ENCODE measurements at places on chromosomes 1 and 21.
A peak's percentile ranks its signal among the peaks of the same experiment; 100 is the strongest.

GRCh38 chr1:2258996-2259395 lies 30.9 kb downstream of the SKI start:
- no peak for DNase-seq

DNA sequence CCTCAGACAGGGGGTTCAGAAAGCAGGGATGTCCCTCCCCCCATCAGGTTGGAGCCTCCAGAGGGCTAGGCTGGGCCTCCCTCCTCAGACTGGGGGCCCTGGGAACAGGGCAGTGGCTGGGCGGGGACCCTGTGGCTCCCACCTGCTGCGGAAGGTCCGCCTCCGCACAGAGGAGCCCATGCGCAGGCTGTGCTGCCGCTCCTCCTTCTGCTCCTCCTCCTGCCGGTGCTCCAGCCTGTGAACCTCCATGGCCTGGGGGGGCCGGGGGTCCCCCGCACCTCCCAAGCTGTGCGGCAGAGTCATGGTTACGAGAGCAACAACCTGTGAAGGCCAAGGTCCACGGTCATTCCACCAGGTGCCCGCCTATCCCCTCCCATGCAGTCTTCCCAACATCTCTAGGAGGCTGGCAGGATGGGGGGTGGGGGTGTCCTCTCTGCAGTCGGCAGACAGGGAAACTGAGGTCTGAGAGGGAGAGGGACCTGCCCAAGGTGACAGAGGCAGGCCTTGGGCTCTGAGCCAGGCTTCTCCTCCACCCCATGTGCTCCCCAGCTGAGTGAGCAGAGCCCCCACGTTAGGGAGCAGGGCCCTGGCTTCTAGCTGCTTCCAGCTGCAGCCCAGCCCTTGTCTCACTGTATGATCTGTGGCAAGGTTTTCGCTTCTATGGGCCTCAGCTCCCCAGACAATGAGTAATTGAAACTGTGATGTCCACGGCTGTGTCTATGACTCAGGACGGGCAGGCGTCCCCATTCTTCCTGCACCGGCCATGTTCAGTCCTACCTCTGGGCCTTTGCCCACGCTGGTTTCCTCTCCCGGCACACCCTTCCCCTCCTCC lies 3.4 kb downstream of the MYOM3 start:
- DNase-seq = no peak

DNA sequence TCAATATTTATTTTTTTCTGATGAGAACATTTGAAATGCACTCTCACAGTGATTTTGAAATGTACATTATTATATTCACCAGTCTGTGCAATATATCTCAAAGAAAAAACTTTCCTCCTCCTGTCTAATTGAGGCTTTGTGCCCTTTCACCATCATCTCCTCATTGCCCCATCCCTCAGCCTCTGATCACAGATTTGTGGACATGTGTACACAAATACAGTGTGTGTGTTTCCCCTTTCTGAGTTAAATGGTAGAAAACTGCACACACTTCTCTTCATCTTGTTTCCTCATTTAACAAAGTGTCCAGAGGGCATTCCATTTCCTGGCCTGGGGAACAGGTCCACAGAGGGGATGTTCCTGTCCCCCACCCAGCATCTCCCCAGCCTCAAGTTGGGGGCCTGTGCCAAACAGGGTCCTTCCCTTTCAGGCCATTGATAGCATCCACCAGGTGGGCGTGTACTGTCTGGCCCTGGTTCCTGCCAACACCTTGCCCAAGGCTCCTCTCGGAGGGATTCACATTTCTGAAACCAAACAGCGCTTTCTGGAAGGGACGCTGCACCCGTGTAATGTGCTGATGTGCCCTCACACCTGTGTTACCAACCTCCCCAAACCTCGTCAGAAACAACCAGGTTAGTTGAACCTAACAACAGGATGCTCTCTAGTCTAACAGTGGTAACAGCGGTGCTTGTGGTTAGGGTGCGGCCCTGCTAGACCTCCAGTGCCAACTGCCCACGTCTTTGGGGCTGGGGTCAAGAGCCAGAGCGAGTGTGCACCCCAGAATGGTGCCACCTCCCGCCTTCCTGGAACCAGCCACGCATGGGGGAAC lies 54.6 kb downstream of the S100B start:
- DNase-seq = no peak

GRCh38 chr1:16109571-16109970 lies 36.1 kb upstream of the FAM131C start:
- no peak for DNase-seq

GRCh38 chr1:24119859-24120756 lies 8.2 kb upstream of the MYOM3 start:
- no peak for DNase-seq

- DNase-seq = no peak
Observed at GRCh38 chr1:205811660-205812059, 1.3 kb downstream of the SLC41A1 start.

DNA sequence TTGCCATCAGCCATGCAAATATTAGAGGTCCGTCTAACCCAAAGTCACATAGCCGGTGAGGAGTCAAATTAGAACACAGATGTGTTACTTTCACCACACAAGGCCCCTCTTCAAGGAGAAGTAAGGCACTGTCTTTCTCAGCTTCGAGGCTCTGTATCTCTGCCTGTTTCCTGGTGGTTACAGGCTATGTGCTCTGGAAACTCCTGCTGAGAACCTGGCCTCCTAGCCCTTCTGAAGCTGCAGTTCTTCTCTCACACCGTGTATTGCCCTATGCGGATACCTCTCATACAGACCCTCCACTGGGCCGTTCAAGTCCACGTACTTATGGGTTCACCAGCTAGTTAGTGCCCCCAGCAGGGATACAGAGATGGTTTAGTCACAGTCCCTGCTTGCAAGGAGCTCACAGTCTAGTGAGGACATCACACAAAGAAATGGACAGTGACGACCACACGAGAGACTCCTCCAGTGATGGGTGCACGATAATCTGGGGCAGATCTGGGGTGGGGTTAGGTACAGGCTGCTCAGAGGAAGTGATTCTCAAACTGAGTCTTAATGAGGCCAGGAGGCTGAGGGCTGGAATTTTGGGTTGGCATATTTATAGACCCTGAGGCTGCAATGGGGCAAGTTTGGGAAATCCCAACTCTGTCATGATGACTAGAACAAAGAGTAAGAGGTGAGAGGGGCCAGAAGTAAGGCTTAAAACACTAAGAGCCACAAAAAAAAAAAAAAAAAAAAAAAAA lies 22.8 kb upstream of the ELOA start:
- no peak for DNase-seq

GRCh38 chr1:234499943-234500245 lies 20.9 kb upstream of the TARBP1 start:
- DNase-seq = no peak

DNA sequence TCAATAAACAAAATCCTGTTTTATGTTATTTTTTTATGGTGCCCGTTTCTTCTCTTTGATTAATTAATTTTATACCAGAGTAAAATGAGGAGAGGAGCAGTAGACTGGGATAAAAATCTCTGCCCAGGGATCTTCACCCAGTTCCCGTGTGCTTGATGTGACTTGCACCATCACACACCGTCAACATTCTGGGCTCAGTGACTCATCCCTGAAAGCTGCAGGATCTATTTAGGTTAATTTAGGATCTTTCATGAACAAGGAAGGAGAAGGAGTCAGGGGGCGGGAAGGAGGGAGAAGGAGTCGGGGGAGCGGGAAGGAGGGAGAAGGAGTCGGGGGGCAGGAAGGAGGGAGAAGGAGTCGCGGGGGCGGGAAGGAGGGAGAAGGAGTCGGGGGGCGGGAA lies 182.4 kb downstream of the SMYD3 start:
- DNase-seq = no peak

DNA sequence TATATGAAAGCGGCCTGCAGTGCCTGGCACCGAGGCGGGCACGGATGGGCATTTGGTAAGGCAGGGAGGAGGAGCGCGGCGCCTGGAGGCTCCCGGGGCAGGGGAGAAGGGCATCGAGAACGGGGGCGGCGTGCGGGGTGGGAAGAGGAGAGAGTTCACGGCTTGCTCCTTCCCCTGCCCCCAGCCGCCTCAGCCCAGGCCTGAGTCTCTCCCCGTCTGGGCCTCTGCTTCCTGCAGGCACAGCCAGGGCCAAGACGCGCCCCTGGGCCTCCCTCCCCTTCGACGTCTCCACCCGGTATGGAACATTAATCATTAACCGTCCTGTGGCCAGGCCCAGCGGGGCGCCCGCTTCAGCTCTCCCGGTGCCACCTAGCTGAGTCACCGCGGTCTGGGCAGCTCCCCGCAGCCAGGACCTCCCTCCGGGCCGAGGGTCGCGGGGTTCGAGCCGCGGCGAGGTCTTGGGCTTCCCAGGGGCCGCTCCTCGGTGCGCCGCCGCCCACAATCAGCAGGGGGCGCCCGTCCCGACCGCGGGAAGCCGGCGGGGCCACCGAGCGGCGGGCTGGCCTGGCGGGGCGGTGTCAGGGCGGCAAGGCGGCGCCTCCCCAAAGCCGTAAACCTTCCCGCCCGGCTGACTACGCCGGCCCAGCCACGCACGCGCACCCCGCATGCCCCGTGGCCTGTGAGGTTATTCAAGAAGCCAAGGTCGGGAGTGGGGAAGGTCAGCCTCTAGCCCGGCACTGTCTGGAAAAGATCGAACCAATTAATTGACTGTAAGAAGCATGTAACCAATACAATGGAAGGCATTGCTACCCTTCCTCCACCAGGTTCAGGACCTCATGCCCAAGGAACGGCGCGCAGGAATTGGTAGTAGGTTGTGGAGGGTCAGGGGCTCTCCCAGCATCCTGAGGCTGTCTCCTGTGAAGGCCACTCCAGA lies 23.4 kb upstream of the RD3 start:
- peak; percentile 72 for DNase-seq

DNA sequence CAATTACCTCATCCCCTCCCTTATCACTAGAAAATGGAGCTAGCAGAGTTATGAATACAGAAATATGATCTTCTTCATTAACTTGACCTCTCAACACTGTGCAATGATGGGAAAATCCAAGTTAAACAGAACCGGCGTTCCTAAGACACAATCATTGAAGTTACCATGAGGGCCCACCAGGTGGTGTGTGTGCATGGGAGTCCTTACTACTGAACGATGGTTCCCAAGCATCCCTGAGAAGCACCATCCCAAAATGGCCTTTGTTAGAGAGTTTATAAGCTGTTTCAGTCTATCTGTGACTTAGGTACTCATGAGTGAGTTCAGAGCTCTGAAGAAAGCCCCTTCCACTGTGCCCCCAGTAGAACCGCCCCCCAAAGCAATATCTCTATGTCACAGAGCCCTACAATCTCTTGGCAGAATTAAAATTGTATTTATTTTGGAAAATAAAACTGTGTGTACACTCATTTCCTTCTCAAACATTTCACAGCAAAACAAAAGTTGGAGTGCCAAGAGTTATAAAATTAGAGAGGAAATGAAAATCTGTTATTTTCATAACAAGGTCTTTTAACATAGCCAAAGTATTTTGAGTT lies 56.8 kb downstream of the PLD5 start:
- peak; percentile 10 for DNase-seq

DNA sequence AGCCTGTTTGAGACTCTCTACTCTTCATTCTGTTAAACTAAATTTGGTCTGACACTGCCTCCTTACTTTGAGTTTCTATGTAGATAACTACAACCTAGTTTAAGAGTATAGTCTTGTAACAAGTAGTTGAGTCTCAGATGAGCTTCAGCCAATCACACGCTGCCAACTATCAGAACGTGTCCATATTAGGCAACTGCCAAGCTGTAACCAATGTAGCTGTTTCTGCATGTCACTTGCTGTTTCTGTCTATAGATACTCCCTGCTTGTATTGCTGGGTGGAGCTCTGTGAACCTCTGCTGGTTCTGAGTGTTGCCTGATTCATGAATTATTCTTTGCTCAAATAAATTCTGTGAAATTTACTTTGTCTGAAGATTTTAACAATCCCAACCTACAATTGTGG lies 452.6 kb upstream of the NR5A2 start:
- no peak for DNase-seq

DNA sequence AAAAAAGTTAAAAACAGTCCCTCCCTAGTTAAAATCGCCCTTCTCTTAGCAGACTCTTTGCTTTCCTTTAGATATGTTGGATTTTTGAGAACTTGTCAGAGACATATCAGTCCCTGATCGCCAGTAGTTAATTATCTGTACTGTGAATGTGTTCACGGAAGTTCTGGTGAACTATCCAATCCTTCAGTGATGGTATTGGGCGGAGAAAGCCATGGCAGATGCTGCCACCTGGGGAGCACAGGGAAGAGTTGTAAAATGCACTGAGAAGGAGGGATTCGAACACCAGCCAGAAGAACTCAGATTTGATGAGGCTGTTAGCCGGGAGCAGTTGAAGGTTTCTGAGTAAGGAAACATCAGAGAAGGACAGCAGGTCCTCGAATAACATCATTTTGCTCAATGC lies 17.5 kb upstream of the KIF14 start:
- DNase-seq = no peak

- no peak for DNase-seq
Observed at GRCh38 chr1:155897746-155898145, 13.4 kb downstream of the RIT1 start.

DNA sequence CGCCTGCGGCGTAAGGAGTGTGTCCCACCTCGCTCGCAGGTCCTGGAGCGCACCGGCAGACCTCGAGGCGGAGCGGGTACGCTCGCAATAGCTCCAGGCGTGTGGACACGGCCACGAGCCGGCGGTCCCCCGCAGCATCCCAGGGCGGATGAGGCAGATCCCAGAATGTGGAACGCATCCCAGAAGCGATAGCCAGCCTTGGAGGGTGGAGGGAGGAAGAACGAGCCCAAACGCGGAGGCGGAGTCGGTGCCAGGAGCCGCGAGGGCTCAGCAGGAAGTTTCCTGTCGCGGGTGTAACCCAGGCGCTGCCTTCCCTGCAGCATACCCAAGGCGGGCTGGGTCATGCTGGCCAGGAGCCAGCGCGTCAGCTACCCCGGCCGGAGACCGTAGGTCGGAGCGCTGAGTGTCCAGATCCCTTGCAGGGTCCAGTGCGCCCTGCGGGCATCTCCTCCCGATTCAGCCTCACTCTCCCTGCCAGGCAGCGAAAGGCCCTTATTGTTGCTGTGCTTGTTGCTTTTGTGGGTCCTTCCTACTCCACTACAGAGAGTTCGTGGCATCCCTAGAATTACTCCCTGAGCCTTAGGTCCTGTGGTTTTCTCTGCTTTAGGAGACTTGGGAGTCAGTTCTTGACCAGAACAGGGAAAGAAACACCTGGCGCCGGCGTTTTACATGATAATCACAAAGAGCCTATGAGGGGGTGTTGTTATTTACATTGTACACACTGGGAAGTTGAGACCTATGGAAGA lies 27.7 kb downstream of the STYXL2 start:
- DNase-seq = no peak

DNA sequence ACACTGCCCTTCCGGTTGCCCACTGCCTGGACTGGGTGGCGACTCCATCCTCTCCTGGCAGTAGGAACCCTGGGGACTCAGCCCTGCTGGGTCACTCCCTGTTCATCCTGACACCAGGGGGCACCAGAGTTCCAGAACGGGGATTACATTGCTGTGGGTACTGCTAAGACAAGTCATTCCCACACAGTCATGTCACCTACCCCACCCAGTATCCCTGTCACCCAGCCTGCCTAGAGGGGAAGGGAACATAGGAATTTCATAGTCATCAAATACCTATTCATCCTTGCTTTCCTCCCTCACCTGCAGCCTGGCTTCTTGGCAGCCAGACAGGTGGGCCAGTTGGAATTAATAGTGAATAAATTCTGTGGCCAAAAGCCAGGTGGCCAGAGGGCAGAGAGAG lies 9.8 kb upstream of the SFN start:
- DNase-seq = peak; percentile 69

- DNase-seq = no peak
Observed at GRCh38 chr1:7279769-7280168, 491.3 kb upstream of the VAMP3 start.

GRCh38 chr21:39499156-39499555 lies 47.4 kb downstream of the SH3BGR start:
- no peak for DNase-seq

GRCh38 chr1:41319106-41319755 lies 42.0 kb upstream of the FOXO6 start:
- DNase-seq = no peak

GRCh38 chr1:7379441-7379971 lies 391.6 kb upstream of the VAMP3 start:
- DNase-seq = no peak
